ENCODE measurements at places on chromosomes 12 and 14. TPM values are rescaled to one million over a fixed set of nuclear protein-coding genes. Genes with fewer than 3 reads are reported as not detected.

AQP2 gene
- total RNA-seq = not detected

LTB4R gene
- 1.5 TPM for total RNA-seq

ITGB7 gene
- 0.54 TPM for total RNA-seq

RDH16 gene
- total RNA-seq = 0.09 TPM

CYP46A1 gene
- 0.36 TPM for total RNA-seq

CD163L1 gene
- 0.08 TPM for total RNA-seq

TSPAN19 gene
- not detected for total RNA-seq

MYF6 gene
- total RNA-seq = not detected

TPH2 gene
- not detected for total RNA-seq

FITM1 gene
- total RNA-seq = not detected

CYP27B1 gene
- total RNA-seq = not detected

IGFBP6 gene
- 2,626 TPM for total RNA-seq

ALDH1L2 gene
- 41.5 TPM for total RNA-seq

PPP4R4 gene
- total RNA-seq = 0.98 TPM

WDHD1 gene
- 27.0 TPM for total RNA-seq

ANAPC5 gene
- total RNA-seq = 148 TPM

SPX gene
- total RNA-seq = 0.54 TPM

SLC7A7 gene
- 2.5 TPM for total RNA-seq

ERP27 gene
- total RNA-seq = not detected

SCYL2 gene
- 49.1 TPM for total RNA-seq
